Pericardium fibroblast (primary cell): ENCODE measurements at places on chromosomes 2 and 18. TPM values are rescaled to one million over a fixed set of nuclear protein-coding genes. Genes with fewer than 3 reads are reported as not detected.

NRP2 gene
- 20.7 and 26.1 TPM in 2 replicates for total RNA-seq

REG3G gene
- not detected in 2 replicates for total RNA-seq

SCG2 gene
- total RNA-seq, result 0.47 TPM in 1 of 2 replicates, not detected in the other

HMSD gene
- total RNA-seq, result not detected in 2 replicates

ACTR1B gene
- 38.9 and 41.2 TPM in 2 replicates for total RNA-seq

DYSF gene
- total RNA-seq, result 0.70 and 9.4 TPM in 2 replicates

AKAIN1 gene
- not detected in 2 replicates for total RNA-seq

ADGRF3 gene
- not detected in 2 replicates for total RNA-seq

CCDC141 gene
- total RNA-seq, result 0.17 TPM in 1 of 2 replicates, not detected in the other

PROM2 gene
- total RNA-seq, result 0.09 and 0.12 TPM in 2 replicates

PSD4 gene
- 0.58 and 0.85 TPM in 2 replicates for total RNA-seq

TGFBRAP1 gene
- 11.8 and 13.0 TPM in 2 replicates for total RNA-seq

THSD7B gene
- total RNA-seq, result 0.17 TPM in 1 of 2 replicates, not detected in the other

ANKRD30B gene
- total RNA-seq, result not detected in 2 replicates

ID2 gene
- 80.9 and 170 TPM in 2 replicates for total RNA-seq

UGT1A5 gene
- not detected in 2 replicates for total RNA-seq

RAB17 gene
- total RNA-seq, result 0.68 and 1.6 TPM in 2 replicates

GAL3ST2 gene
- not detected in 2 replicates for total RNA-seq

CCDC68 gene
- total RNA-seq, result 2.5 and 4.5 TPM in 2 replicates

RMC1 gene
- 11.6 and 20.0 TPM in 2 replicates for total RNA-seq

TMEM247 gene
- not detected in 2 replicates for total RNA-seq

SALL3 gene
- total RNA-seq, result 0.12 TPM in 1 of 2 replicates, not detected in the other

CTNNA2 gene
- total RNA-seq, result not detected in 2 replicates

GULP1 gene
- total RNA-seq, result 12.6 and 32.7 TPM in 2 replicates

POTEI gene
- not detected in 2 replicates for total RNA-seq

DQX1 gene
- total RNA-seq, result not detected in 2 replicates

DES gene
- total RNA-seq, result 98.0 and 165 TPM in 2 replicates

COL4A4 gene
- total RNA-seq, result 0.43 and 15.9 TPM in 2 replicates

PAX3 gene
- not detected in 2 replicates for total RNA-seq

C2orf15 gene
- not detected in 2 replicates for total RNA-seq

GYPC gene
- 222 and 267 TPM in 2 replicates for total RNA-seq

GPR17 gene
- total RNA-seq, result not detected in 2 replicates

KCNG2 gene
- 0.47 and 2.2 TPM in 2 replicates for total RNA-seq

NEB gene
- total RNA-seq, result 0.12 and 3.5 TPM in 2 replicates

DOCK10 gene
- 3.6 and 8.5 TPM in 2 replicates for total RNA-seq

C1D gene
- 15.6 and 30.8 TPM in 2 replicates for total RNA-seq

CDH2 gene
- total RNA-seq, result 26.9 and 59.0 TPM in 2 replicates

CELF4 gene
- 2.5 TPM in 1 of 2 replicates, not detected in the other for total RNA-seq

CDCA7 gene
- 1.8 and 2.6 TPM in 2 replicates for total RNA-seq

RAB6D gene
- total RNA-seq, result not detected in 2 replicates

CHRNG gene
- total RNA-seq, result 0.77 TPM in 1 of 2 replicates, not detected in the other

RNF152 gene
- total RNA-seq, result 1.4 and 3.3 TPM in 2 replicates

DSC2 gene
- total RNA-seq, result 0.09 and 3.7 TPM in 2 replicates

SGPP2 gene
- not detected in 2 replicates for total RNA-seq

SERPINB10 gene
- 5.4 TPM in 1 of 2 replicates, not detected in the other for total RNA-seq

MOGAT1 gene
- total RNA-seq, result not detected in 2 replicates

CRYBA2 gene
- total RNA-seq, result not detected in 2 replicates

UGT1A4 gene
- not detected in 2 replicates for total RNA-seq

GNLY gene
- not detected in 2 replicates for total RNA-seq

SH3RF3 gene
- 8.1 and 10.2 TPM in 2 replicates for total RNA-seq

IL1B gene
- total RNA-seq, result 0.09 and 1.9 TPM in 2 replicates

PELI1 gene
- total RNA-seq, result 3.3 and 9.6 TPM in 2 replicates

TEX44 gene
- not detected in 2 replicates for total RNA-seq

IL37 gene
- not detected in 2 replicates for total RNA-seq

NTSR2 gene
- total RNA-seq, result not detected in 2 replicates

DAPL1 gene
- total RNA-seq, result not detected in 2 replicates
